ENCODE measurements at places on chromosomes 1 and 21.

GRCh38 chr1:119767486-119767885 lies 1.2 kb downstream of the HMGCS2 start:
- DNase-seq, result no peak

- peak; percentile 86 for DNase-seq
Observed at GRCh38 chr21:32597205-32597604, 11.9 kb upstream of the TCP10L start.

DNA sequence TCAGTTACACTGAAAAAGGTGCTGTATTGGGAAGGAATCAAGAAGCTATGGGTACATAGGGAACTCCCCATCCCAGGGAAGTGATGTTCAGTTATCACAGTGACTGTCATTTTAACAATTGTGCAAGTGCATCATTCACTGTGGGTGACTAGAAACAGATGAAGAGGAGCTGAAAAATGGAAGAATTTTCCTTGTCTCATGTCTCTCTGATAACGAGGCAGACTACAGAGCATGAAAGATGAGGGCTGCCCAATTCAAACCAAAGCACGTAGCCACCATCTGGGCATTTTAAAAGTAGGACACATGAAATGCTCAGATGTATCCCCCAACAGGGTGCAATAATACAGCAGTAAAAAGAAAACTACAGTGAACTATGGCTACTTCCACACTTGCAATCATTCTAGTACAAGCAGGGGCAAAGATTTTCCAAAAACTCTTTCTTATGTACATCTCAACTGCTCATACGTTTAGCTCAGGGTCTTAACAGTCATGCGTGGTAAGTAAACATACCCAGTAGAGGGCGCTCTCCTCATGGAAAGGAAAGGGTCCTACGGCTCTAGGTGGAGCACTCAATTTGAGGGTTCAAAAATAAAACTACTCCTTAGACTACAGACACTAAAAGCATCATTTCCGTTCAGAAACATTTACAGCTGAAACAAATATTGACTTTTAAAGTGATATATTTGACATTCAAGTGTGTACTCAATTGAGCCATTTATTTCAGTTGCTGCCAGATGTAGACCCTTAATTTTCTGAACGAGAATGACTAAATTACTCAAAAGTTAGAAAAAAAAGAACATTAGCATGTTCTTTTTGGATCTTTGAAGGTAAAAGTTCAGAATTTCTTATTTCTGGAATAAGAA lies 143.2 kb downstream of the KCTD3 start:
- no peak for DNase-seq

GRCh38 chr1:195915826-195916225 lies 692.4 kb downstream of the KCNT2 start:
- no peak for DNase-seq

DNA sequence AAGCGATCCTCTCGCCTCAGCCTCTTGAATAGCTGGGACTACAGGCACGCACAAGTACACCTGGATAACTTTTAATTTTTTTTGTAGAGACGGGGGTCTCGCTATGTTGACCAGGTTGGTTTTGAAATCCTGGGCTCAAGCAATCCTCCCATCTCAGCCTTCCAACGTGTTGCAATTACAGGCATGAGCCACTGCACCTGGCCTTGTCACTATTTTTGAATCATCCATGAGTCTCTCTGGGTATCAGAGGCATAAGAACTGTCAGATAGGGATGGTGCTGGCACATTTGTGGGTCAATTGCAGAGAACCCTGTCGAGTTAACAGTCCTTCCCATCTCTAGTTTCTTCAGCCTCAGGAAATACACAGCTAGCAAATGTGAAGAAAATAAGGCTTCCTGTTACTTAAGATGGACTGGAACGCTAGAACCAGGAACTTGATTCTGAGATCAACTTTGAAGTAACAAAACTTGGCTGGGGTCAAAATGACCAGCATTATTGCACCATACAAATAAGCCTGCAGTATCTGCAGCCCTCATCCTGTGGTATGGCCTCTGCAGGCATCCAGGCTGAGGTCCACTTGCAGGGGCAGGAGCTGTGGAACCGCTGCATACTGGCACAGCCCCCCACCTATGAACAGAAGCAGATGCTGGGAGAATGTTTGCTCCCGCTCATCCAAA lies 124.3 kb upstream of the GADD45A start:
- no peak for DNase-seq

GRCh38 chr1:232577772-232578171 lies 52.2 kb downstream of the SIPA1L2 start:
- DNase-seq, result no peak

DNA sequence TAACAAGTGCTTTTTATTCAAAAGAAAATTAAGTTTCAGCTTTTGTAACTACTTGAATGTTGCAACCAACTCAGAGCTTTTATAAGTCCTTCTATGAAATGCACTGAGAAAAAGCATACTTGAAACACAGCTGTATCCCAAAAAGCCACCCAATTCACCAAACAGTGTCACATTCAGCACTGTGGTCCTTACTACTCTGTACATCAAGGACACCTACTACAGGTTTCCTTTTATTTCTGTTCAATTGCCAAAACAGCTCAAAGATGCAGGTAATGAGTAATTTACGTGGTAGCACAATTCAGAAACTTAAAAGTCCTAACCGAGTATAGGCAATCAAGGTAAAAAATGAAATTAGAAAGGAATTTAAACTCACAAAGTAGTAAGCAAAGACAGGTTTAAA lies 2.5 kb downstream of the EIF4G3 start:
- DNase-seq, result no peak

DNA sequence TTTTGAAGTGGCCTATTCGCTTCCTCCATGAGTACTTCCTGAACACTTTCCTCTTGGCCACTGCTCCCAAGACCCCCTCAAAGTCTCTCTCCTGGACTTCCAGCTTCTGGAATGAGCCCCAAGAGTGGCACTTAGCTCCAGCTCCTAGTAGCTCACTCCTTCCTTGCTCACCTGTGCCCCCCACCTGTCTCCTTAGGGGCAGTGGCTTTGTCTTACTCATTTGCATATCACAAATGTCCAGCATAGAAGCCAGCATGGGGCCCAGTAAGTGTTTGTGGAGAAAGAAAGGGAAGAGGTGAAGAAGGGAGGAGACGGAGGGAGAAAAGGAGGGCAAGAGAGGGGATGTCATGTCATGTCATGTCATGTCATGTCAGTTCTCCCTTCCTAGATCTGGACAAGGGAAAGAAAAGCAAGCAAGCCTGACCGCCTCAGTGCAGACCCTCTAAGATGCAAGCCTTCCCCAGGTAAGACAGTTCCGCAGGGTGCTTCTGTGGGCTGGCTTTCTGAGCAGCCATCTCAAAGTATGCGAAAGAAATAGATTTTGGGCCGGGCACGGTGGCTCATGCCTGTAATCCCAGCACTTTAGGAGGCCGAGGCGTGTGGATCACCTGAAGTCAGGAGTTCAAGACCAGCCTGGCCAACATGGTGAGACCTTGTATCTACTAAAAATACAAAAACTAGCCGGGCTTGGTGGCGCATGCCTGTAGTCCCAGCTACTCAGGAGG lies 6.9 kb upstream of the MX1 start:
- peak; percentile 7 for DNase-seq

DNA sequence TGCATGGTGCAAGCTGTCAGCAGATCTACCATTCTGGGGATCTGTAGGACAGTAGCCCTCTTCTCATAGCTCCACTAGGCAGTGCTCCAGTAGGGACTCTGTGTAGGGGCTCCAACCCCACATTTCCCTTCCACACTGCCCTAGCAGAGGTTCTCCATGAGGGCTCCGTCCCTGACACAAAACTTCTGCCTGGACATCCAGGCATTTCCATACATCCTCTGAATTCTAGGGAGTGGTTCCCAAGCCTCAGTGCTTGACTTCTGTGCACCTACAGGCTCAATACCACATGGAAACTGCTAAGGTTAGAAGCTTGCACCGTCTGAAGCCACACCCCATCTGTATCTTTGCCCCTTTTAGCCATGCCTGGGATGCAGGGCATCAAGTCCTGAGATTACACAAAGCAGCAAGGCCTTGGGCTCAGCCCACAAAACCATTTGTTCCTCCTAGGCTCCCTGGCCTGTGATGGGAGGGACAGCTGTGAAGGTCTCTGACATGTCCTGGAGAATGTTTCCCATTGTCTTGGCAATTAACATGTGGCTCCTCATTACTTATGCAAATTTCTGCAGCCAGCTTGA lies 117.0 kb upstream of the NFIA start:
- DNase-seq, result no peak

DNA sequence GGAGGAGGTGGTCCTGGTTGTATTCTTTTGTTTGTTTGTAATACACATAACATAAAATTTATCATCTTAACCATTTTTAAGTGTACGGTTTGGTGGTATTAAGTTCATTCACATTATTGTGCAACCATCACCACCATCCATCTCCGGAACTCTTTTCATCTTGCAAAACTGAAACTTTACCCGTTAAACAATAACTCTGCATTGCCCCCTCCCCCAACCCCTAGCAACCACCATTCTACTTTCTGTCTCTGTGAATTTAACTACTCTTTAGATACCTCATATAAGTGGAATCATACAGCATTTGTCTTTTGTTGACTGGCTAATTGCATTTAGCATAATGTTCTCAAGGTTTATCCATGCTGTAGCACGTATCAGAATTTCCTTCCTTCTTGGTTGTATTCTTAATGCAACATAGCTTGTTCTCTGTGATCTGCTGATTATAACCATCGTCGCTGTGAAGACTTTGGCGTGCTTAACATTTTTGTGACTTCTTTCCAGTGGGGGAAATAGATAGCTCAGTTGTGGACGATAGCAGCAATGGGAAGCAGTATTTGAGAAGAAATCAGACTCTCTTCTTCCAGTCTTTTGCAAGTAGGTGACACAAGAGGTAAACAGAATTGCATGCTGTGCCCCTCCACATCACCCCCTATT lies 117.5 kb upstream of the HOOK1 start:
- DNase-seq, result no peak

DNA sequence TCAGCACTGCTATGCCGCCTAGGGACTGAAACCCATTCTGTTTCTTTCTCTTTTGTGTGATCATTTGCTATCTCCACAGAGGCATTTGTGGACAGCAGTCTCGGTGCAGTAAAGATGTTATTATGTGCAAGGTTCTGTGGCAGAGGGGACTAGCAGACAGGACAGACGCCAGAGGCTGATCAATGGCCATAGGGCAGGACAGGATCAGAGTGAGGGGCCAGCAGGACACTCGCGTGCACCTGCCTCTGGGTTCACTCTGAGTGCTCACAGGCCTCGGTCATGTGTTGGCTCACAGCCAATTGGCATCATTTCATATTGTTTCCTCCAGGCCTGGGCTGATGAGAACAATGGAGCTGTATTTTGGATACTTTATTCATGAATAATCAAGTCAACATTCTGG lies 212.6 kb downstream of the TGFB2 start:
- peak; percentile 45 for DNase-seq

GRCh38 chr1:208433086-208433485 lies 188.9 kb upstream of the PLXNA2 start:
- peak; percentile 54 for DNase-seq

DNA sequence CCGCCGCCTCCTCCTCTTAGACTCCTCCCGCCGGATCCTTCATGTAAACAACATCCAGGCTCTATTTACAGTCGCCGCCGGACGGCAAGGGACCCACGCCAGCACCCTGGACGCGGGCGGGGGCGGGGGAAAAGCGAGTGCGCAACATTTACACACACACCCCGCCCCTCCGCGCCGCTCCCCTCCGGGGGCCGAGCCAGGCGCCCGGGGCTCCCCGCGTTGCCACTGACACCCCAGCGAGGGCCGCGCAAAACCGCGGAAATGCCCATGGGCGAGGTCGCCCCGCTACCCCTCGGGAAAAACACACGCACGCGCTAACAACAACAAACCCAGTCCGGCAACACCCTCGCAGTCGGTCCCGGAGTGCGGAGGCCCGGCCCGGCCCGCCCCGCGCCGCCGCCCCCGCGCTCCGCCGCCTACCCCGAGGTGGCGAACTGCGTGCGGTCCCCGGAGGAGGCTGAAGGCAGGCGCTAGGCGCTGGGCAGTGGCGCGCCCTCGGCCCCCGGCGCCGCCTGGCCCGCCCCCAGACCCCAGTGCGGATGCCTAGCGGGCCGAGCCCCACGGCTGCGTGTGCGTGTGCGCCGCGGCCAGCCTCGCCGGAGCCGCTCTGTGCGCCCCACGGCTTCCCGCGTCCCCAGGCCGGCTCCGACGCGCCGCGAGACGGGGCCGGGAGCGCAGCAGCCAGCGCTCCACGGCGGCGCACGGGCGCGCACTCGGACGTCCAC lies 81.1 kb upstream of the AK4 start:
- DNase-seq, result peak; percentile 90

GRCh38 chr1:240149484-240150094 lies 57.9 kb downstream of the FMN2 start:
- peak; percentile 33 for DNase-seq

DNA sequence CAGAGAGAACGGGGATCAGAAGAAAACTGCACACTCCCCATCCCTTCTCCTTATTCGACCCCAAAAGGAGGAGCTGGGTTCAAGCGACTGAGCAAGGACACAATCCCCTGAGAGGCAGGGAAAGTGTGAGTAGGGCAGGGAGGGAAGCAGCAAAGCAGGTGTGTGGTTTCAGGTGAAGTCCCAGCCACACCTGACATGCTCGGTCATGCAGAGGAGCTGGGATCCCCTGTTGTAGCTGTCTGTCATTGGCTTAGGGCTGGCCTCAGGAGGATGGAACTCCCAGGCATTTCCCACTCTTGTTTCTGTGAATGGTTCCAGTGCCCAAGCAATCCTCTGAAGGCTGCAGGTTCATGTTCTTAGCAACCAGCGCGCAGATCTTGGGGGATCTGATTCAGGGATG lies 150.7 kb downstream of the DSCAM start:
- DNase-seq, result no peak

- DNase-seq, result peak; percentile 48
Observed at GRCh38 chr1:59506952-59507351, 210.1 kb downstream of the FGGY start.

- DNase-seq, result peak; percentile 64
Observed at GRCh38 chr21:28256420-28256831, 736.3 kb downstream of the LTN1 start.

GRCh38 chr1:109595531-109595930 lies 23.9 kb downstream of the GNAT2 start:
- peak; percentile 46 for DNase-seq

DNA sequence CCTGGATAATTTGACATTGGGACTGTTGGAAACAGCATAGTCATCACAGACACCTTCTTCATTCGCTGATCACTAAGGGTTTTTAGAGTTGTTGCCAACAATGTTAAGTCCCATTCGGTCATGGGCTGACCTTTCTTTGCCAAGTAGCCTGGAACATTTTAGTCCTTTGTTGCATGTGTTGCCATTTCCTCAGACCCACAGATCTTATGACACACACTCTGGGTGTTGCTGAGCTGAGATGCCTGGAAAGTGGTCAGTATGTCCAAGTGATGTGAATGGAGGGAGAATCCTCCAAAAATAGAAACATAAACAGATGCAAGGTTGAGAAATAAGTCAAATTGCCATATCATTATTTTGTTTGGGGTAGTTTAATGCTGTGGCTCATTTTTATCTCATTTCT lies 61.5 kb upstream of the GJA5 start:
- peak; percentile 11 for DNase-seq
